ENCODE measurements at places on chromosomes 13 and 19.

- DNase-seq = no peak
Measured at GRCh38 chr13:109166804-109167203, 537.4 kb downstream of the MYO16 start.

GRCh38 chr13:78024996-78025395 is 106.4 kb upstream of the EDNRB start:
- DNase-seq = no peak

DNA sequence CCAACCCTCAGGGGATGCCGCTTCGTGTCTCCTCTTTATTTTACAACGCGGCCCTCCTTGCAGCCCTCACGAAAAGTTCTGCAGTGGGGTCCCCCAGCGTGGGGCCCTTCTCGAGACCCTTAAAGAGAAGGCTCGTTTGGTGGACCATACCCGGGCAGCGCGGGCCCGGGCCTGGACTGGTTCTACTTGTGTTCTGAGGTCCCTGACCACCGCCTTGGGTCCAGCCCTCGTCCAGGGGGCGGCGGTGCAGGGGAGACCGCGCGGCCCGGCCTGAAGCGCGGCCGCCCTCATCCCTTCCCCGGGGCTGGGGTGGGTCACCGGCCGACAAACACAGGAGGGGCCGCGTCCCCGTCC is 400 bp upstream of the SERP2 start:
- no peak for DNase-seq

- no peak for DNase-seq
Measured at GRCh38 chr13:48749144-48749543, 95.4 kb downstream of the CYSLTR2 start.

DNA sequence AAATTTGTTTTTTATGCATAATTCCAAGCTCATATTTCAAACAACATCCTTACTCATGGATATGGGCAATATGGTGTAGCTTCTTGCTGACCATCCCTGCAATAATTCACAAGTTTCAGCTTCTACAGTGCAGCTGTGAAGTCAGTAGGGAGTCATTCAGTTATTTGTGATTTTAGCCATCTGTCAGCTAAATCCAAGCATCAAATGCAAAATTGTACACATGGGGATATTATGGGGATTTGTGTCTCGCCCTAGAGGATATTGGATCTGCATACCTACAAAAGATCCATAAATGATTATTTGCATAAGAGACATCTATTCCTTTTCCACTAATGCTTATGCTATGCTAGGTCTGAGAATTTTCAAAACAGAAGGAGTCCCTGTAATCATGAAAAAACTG is 217.9 kb upstream of the SLITRK5 start:
- no peak for DNase-seq

DNA sequence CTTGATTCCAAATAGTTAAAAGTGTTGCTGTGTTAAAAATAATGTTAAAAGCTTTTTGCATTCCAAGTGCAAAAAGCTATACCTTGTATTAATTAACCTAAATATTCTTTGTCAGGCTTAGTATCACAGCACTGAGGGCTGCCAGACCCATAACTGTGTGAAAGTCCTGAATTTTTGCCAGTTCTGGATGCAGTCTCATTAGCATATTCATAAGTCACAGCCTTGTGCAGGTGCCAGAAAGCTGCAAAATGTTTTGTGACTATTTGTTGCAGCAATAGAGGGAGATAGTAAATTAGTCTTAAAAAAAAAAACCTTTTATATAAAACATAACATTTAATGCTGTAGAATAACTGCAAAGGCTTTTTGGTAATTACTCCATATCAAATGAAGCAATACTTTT is 56.6 kb downstream of the SLITRK1 start:
- no peak for DNase-seq

- no peak for DNase-seq
Measured at GRCh38 chr13:71722206-71722605, 144.8 kb downstream of the DACH1 start.

- DNase-seq = no peak
Measured at GRCh38 chr13:29239653-29240525, 355.6 kb downstream of the SLC7A1 start.

GRCh38 chr19:34269968-34270621 is 15.7 kb downstream of the GARRE1 start:
- DNase-seq = peak; percentile 63

GRCh38 chr13:44807449-44808034 is 181.7 kb downstream of the NUFIP1 start:
- DNase-seq = no peak

DNA sequence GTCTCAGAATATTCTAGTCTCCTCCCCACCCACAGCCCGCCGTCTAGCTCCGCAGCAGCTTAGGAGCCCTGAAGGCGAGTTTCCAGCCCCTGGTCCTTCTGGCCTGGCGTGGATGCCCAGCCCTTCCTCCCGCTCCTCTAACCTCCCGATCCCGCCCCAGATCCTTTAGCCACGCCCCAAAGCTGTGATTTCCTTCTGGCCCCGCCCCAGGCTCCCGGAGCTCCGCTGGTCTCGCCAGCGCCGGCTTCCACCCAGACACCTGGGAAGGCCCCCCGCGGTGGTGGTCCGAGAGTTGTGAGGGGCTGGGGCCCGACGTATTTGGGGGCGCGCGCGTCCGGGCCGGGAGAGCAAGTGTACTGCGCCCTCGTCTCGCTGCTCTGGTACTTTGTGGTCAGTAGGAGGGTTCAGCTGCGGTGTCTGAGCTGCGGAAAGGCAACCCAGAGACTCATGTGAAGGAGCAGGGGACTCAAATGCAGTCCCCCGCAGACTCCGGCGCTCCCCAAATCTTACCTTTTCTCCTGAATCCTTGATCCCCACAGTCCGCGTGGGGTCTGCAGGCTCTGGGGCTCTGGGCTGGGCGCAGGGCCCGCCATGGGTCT is at the start of gene CGB7:
Gene CGB7, minus strand, starts transcription at position 114 of the 599 bp plus-strand sequence. CDS start 2,374 bp downstream, outside the sequence.
- peak; percentile 56 for DNase-seq

DNA sequence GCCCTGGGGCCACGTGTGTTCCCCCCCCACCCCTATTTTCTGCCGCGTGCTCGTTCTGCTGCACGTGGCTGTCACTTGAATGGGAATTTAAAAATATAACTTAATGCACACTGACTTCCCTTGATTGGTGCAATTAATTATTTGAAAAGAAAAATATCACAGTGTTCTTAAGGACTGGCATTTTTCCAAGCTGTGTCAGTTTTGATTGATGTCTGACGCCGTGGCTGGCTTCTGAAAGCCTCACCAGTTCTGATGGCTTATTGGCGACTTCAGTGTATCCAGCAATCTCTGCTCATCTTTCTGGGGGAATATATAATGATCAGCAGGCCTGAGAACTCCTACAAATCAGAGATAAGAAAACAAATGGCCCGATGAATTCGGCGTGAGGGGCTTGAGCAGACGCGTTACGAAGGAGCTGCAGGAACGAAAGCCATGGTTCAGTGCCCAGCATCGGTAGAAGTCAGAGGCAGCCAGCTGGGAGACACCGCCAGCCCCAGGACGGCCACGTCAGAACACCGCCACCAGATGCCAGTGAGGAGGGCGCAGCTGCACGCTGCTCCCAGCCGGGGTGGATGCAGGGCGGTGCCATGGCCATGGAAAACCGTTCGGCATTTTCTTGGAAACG is 111.2 kb downstream of the KDM4B start:
- no peak for DNase-seq

- no peak for DNase-seq
Measured at GRCh38 chr19:6020972-6021805, 43.2 kb upstream of the RANBP3 start.

GRCh38 chr19:58469241-58470013 is 2.5 kb downstream of the ZNF324 start:
- DNase-seq = no peak

- DNase-seq = peak; percentile 14
Measured at GRCh38 chr13:110677731-110678545, 28.0 kb downstream of the CARS2 start.

GRCh38 chr19:15367439-15367838 is 12.1 kb downstream of the AKAP8 start:
- DNase-seq = no peak

DNA sequence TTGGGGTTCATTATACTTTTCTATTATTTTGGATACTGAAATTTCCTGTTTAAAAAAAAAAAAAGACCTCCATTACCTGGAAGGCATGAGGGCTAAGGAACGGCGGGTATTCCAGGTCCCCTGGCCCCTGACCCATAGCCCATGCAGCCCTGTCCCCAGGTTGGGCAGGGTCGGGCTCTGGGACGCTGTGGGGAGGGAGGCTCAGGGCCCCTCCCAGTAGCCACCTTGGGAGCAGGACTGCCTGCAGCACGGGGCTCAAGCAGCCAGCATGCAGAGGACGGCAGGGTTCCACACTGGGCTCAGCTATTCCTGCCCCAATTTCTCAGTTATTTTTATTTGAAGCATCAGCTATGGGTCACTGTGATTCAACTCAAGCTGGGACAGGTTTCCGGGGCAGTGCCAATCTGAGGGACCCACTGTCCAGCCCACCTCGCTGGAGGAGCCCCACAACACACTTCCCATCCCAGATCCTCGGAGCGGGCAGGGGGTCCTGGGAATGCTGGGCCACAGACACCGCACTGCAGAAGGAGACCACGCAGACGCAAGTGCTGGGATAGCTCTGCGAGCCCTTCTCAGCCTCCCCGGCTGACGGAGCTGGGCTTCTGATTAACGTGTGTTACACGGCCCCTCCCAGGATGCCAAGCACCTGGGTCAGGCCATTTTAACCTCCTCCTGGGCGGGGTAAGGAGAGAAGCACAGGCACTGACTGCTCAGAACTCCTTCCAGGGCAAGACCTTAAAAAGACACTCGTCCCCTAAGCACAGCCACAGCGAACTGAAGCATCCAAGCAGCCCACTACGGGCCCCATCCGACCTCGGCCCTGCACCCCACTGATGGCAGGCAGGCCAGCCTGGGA is 60.1 kb downstream of the PEPD start:
- DNase-seq = no peak

DNA sequence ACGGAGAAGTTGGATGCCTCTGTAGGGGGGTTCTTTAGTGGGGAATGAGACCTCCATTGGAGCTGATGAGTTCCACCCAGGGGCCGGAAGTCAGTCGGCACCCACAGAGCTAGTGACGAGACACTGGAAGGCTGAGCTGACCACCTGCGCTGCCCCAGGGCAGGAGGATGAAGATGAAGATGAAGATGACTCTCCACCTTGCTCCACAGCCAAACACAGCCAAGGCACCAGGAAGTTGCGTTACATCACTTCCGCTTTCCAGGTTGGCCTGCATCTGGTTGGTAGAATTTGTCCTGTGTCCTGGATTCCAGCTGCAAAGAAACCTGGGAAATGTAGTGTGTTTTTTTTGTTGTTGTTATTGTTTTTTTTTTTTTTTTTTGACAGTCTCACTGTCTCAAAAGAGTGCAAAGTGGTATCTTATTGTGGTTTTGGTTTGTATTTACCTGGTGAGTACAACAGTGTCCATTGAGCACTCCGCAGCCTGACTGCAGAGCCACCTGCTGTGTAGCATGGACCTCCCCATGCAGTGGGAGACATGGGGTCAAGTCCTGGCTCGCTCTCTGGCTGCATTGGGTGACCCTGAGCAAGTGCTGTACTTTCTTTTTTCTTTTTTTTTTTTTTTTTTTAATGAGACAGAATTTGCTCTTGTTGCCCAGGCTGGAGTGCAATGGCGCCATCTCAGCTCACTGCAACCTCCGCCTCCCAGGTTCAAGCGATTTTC is 1.9 kb downstream of the TBC1D17 start:
- no peak for DNase-seq

GRCh38 chr19:17216058-17216670 is 1.0 kb downstream of the USE1 start:
- DNase-seq = no peak

DNA sequence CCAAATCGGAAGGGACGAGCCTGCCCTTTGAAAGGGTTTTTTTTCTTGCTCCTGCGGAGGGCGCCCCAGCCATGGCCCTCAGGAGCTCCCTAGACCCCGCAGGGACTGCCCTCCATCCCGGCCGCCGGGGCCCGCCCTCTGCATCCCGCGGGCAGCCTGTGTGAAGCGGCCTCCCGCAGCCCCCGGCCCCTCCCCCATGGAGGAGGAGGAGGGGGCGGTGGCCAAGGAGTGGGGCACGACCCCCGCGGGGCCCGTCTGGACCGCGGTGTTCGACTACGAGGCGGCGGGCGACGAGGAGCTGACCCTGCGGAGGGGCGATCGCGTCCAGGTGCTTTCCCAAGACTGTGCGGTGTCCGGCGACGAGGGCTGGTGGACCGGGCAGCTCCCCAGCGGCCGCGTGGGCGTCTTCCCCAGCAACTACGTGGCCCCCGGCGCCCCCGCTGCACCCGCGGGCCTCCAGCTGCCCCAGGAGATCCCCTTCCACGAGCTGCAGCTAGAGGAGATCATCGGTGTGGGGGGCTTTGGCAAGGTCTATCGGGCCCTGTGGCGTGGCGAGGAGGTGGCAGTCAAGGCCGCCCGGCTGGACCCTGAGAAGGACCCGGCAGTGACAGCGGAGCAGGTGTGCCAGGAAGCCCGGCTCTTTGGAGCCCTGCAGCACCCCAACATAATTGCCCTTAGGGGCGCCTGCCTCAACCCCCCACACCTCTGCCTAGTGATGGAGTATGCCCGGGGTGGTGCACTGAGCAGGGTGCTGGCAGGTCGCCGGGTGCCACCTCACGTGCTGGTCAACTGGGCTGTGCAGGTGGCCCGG is 815 bp downstream of the MAP3K10 start:
- DNase-seq = peak; percentile 39

GRCh38 chr13:21800837-21801616 is 130.2 kb downstream of the FGF9 start:
- DNase-seq = no peak

All from stimulated activated naive CD8-positive, alpha-beta T cell treated with anti-CD3 and anti-CD28 coated beads, Interleukin-15, Interleukin-2, amounts not matched to agents 100 U/mL and 50 U/mL, for 24 hours (primary cell).